ENCODE measurements at places on chromosomes 3 and 15.

DNA sequence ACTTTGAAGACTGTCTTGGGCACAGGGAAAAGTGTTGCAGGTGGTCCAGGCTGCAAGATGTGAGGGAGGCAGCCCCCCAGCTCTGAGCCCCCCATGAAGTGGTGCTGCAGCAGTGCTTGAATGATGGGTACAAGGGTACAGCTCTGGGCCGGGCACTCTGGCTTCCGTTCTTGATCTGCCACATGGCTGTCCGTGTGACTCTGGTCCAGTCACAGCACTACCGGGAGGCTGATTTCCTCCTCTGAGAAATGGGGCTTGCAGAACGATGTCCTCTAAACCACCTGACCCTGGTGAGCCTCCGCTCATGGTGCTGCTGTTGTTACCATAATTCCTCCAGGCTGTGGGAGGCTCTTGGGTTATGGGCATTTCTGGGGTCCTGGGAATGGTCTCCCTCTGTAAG, 75.1 kb downstream of the FBLN2 start:
- no peak for DNase-seq

DNA sequence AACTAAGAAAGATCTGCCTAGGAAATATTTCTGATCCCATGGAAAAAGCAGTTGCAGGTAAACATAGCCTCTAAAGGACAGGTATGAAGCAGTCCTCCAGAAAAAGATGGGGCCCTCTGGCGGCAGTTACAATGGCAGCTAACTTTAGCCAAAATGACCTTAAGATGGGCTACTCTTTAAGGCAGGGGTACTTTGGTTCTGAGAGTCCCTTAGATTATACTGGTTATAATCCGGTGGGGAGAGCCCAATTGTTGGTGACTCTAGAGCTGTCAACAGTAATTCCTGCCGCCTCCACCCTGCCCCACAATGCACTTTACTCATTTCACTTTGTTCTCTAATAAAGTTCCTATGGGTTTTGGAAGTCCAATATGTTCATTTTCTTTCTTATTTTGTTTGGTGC, 412.8 kb upstream of the WNT5A start:
- no peak for DNase-seq

- no peak for DNase-seq
Measured at GRCh38 chr3:156610154-156610553, 55.2 kb upstream of the SSR3 start.

- DNase-seq: no peak
Measured at GRCh38 chr15:88303395-88303794, 46.9 kb upstream of the NTRK3 start.

DNA sequence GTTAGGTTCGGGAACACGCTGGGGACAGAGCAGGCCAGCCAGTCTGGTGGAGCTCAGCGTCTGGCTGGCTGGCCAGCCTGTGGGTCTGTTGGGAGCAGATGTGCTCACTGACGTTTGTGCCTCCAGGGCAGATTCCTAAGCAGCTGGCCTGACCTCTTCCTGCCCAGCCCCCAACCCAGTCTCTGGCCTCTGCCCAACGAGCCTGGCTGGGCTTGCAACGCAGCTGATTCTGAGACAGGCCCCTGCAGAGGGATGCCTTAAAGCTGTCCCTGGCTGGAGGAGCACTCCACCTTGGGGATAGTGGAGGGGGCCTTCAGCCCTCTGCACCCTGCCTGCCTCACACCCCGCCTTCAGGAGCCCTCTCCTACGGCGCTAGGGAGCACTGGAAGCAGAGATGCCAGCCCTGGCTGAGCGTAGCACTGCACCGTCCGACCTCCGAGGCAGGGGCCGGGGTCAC, 46.0 kb downstream of the KLF13 start:
- DNase-seq: no peak

DNA sequence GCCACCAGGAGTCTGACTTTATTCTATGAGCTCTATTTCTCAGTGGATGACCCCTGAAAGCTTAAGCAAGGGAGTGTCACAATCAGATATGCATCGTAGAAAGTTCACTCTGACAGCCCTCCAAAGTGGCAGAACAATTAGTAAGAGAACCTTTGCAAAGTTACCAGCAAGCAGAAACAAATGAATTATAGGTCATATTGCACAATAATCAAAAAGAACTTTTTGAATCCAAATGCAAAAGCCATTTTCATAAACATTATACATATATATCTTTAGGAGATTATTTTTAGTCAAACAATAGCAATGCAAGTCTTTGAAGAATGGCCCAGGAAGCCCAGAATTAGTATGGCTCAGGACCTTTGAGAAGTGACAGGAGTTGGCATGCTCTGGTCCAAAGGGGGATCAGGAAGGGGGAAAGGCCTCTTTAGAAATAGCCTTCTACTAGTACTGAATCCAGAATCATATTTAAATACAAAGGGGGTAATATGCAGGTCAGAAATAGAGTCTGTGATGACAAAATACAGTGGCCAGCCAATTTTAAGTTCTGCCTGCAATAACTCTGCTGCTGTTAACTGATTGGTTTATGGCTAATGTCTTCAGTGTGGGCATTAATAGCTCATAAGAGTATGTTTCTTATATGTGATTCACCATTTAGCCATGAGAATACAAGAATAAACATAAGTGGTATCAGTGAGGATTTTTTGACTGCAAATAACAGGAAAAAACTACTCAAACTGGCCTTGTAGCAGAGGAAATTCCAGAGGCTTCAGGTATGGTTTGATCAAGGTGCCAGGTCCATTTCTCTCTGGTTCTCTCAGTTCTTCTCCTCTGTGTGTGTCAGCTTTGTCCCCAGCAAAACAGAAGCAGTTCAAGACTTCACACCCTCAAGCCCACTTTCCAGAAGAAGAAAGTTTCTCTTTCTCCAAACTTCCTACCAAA, 17.0 kb upstream of the ITGB5 start:
- no peak for DNase-seq

GRCh38 chr3:50390508-50391224, 31.3 kb upstream of the TMEM115 start:
- peak; percentile 88 for DNase-seq

DNA sequence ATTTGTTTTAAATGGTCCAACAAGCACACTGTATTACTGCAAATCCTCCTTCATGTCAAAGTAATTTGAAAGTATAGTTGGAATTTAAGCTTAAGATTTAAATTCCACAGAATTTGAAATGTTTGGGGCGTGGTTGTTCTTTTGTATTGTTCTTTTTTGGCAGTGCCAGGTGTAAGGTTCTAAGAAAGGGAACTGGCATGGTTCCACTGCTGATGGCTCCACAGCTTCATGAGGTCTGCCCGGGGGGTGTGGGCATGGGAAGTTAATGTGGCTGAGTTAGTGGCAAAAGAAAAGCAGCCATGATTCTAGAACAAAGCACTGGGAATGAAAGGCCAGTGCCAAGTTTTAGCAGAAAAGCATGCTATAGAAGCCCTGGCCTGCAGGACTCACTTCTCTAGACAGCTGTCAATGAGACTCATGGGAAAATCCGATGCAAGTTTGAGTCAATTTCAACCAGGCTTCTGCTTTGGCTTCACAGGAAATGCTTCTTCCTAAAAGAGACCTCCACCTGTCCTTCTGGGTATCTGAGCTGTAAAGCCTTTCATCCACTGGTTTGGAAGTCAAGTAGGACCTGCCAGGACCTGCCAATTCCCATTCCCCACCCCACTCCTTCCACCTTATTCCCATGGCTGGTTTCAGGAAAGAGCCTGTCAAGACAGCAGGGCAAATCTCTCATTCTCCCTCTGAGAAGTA, 18.9 kb downstream of the CDCP1 start:
- no peak for DNase-seq

- DNase-seq: no peak
Measured at GRCh38 chr3:25973122-25973521, 183.2 kb downstream of the OXSM start.

DNA sequence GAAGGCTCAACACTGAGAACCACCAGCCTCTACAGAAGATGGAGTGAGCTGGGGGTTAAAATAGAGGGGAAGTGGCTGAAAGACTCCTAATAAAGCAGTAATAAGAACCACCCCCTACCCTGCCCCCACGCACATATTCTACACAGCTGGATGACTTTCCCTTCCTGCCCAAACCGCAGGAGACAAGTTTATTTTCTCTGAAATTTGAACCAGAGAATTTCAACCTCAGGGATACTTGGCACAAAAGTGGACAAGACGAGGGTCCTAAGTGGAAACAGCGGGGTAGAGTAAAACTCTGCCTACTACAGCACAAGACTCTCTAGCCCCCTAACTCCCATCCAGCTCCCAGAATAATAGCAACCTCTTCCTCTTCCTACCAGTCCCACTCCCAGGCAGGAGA, 28.4 kb downstream of the USF3 start:
- no peak for DNase-seq

GRCh38 chr3:32347343-32348125, 44.1 kb upstream of the CMTM7 start:
- no peak for DNase-seq

DNA sequence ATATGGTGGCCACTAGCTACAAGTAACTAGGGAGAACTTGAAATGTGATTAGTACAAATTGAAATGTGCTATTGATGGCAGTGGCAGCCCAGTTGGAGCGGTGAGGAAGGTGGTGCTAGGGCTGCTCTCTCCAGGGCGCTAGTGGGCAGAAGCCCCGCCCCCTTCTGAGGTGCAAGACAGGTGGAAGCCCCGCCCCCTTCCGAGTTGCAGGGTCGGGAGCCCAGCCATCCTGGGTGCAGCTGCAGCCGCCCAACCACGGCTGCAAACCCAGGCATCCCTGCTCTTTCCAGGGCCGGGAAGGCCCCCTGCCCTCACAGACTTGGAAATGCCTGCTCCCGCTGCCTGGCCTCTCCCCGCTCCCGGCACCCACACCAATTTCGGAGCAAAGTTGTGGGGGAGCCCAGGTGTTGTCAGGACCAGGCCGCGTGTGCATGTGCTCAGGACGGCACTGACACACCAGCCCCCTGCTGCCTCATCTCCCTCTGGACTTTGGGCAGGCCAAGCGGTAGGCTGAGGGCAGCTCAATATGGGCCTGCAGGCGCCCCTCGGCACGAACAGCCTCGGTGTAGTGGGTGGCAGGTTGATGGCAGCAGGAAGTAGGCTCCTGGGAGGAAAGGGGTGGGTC, 10.0 kb downstream of the ATR start:
- DNase-seq: no peak

GRCh38 chr15:82139823-82140268, 94.0 kb upstream of the MEX3B start:
- peak; percentile 2 for DNase-seq

DNA sequence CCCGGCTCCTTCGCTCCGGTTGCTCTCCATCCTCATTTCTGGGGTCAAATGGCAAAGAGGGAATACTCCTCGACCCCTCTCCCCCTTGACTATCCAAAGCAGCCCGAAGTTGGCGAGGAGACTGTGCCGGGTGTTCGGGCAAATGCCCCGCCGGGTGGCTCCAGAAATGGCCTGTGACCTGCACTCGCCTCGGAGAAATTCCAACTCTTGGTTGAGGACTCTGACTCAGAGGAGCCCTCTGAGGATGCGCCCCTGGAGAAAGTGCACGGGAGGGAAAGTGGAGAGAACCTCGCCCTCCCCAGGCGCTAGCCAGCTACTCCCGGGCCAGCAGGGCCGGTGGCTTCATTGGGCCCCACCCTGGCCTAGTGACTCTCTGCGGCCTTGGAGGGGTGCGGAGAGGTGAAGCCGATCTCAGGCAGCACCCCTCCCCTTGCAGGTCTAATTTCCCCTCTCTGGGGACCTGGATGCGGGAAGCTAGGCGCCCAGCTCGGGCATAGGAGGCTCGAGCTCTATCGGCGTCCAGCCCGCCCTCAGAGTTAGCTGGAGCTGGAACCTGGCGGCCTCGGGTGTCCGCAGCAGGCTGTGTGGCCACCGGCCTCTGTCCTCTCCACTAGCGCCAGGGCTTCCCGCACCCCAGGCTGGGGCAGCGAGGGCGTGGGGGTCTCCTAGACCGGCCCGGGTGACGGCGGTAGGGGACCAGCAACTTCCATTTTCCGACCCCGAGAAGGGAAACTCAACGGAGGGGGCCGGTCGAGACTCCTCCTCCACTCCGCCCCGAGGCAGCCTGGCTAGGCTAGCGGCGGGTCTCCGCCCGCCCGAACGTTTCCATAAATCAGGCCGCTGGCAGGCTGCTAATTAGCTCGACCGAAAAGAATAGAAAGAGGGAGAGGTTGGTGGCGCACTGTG, 29.4 kb downstream of the NR2F2 start:
- no peak for DNase-seq

GRCh38 chr3:5006755-5007202, 27.5 kb downstream of the BHLHE40 start:
- no peak for DNase-seq

GRCh38 chr15:50685976-50686468, 575 bp downstream of the TRPM7 start:
- DNase-seq: no peak

DNA sequence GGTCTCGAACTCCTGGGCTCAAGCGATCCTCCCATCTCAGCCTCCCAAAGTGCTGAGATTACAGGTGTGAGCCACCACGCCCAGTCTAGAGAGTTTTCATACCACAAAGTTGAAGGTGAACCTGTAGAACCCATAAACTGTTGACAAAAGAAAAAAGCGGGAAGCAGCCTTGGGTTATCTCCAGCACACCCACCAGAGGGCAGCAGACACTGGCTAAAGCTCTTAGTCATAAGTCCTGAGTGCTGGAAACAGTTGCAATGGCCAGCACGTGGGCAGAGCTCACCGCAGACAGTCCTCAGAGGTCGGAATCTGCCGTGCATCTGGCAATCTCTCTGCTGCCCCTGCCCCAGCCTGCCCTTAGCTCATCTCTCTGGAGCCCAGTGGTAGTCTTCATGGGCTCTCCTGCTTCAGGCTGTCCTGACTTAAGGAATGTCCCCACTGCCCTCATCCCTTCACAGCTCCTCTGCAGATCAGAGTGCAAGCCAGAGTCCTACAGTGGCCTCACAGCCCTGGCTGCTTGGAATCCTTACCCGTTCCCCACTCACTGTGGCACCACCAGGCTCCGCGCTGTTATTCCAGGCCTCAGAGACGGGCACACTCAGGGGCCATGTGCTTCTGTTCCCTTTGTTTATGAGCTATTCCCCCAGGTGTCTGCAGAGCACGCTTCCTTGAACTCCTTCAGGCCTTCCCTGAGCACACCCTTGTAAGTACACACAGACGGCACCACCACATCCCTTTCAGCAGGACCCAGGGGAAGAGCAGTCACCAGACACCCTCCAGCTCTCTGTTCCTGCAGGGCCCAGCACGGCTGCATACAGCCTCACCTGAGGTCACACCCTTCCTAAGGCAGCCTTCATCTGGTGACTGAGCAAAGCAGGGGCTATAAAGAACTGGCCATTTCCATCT, 8.8 kb upstream of the ELP6 start:
- DNase-seq: no peak

DNA sequence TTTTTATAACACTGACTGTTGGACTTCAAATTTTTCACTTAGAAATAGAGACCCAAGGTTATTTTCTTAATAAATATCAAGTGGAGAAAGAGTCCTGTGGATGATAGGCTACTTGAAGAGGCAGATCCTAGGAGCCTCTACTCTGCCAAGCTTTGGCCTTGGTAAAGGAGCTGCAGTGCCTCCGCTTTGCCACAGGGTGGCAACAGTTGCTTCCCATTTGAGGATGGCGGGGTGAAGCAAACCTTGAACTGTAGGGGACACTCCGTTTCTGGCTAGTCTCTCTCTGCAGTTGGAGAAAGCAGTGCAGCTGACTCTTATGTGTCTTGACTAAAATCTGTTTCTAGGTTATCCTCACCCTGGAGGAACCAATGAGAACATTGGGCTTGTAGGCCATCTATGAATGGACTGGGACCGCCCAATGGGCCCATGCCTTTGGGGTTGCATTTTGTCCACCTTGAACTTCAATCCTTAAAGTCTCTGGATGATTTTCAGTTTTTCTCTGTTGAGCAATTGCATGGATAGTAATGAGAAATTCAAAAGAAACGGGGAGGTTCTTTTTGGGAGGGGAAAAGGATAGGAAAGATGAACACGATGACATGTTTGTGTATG, 9.8 kb downstream of the SCG5 start:
- no peak for DNase-seq
